Stimulated activated CD8-positive, alpha-beta memory T cell treated with anti-CD3 and anti-CD28 coated beads, Interleukin-7, amount 100 ng/mL, for 1 hour (primary cell): ENCODE measurements at places on chromosomes 5 and 9.
A peak's percentile ranks its signal among the peaks of the same experiment; 100 is the strongest.

- no peak for DNase-seq
Measured at GRCh38 chr5:131316822-131317221, 53.0 kb downstream of the CDC42SE2 start.

GRCh38 chr5:161372682-161373344 is 173.7 kb downstream of the GABRB2 start:
- DNase-seq, result no peak

- DNase-seq, result no peak
Measured at GRCh38 chr9:114307899-114308267, 15.0 kb upstream of the ORM1 start.

DNA sequence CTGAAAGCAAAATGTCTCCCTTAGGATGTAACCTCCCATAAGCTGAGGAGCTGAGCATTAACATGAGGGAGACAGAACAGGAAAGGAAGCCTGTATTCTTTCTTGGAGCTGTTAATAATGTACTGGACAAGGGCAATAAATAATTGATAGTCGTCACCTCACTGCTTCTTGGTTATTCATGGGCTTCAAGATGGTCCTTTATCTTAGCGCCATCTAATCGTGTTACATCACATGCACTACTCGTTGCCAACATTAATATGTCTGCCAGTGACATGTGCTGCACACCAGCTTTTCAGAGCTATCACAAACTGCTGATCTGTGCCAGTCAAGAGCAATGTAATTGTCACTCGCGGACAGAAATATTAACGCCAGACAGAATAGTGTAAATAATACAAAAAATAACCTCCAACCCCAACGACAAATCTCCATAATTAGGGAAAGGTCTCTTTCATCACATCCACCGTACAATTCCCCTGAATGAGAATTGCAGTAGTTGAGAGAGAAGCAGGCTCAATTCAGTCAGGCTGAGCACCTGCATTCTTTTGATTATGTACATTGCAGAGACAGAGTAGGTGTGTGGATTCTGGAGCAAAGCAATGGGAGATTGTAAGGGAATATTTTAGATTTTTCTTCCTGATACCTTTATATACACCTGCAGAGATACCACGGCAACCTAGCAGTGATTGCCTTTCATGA is 267.1 kb downstream of the SPATA31D1 start:
- DNase-seq, result no peak

- DNase-seq, result no peak
Measured at GRCh38 chr9:27181381-27181780, 72.4 kb downstream of the TEK start.

DNA sequence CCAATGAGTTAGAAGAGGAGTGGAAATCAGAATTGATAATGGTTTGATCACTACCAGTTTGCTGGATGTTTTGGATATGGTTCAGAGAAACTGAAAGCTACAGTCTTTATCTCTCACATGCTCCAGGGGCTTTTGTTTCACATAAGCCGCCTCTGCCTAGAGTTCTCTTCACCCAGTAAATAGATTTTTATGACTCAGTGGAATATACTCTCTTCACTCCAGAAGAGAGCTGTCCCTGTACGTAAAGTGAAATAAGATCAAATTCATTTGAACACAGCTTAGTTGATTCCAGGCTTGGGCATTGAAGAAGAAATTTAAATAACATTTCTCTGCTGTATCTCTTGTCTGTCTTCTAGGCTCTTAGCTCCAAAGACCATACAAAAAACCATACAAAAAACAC is 184.9 kb downstream of the TRPM3 start:
- no peak for DNase-seq

DNA sequence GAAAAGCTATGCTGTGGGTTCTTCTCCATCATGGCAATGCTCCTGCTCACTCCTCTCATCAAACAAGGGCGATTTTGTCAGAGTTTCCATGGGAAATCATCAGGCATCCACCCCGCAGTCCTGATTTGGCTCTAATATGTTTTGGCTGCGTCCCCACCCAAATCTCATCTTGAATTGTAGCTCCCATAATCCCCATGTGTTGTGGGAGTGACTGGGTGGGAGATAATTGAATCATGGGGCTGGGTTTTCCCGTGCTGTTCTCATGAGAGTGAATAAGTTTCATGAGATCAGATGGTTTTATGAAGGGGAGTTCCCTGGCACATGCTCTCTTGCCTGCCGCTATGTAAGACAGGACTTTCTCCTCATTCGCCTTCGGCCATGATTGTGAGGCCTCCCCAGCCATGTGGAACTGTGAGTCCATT is 163.8 kb downstream of the GADD45G start:
- DNase-seq, result no peak

DNA sequence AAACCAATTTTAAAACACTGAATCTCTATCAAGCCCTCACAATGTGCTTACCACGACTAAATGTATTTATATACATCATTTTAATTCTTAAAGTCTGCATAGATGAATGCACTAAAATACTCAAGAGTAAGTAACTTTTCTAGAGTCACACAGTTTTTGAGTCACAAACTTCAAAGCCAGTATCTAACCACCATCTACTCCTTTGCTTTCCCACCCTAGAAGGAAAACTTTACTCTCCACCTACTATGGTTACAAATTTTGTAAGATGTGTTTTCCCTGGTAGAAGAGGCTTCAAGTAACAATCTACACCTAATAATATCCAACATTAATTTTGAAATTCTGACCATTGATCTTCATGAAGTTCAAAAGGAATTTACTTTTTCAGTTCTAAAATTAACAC is 18.7 kb downstream of the ZFAND5 start:
- no peak for DNase-seq

DNA sequence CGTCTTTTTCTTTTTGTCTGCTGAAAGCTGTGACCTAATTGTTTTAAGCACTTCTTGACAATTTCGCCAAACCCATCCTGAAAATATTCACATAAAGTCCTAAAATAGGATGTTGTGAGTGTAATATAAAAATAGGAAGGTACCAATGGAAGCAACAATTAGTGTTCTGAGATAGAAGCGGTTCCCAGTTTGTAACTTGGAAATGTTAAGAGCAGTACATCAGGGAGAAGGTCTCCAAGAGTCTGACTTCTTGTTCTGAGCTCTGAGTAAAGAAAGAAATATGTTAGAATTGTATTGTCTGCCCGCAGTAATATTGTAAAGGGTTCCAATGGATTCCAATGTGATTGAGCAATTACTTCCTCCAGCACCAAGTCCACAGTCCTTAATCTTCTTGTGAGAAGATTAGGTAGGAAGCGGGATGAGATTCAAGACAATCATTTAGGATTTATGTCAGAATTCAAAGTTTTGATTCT is 3.9 kb downstream of the VCAN start:
- DNase-seq, result no peak

- peak; percentile 44 for DNase-seq
Measured at GRCh38 chr9:503881-504852, 289.5 kb downstream of the DOCK8 start.

DNA sequence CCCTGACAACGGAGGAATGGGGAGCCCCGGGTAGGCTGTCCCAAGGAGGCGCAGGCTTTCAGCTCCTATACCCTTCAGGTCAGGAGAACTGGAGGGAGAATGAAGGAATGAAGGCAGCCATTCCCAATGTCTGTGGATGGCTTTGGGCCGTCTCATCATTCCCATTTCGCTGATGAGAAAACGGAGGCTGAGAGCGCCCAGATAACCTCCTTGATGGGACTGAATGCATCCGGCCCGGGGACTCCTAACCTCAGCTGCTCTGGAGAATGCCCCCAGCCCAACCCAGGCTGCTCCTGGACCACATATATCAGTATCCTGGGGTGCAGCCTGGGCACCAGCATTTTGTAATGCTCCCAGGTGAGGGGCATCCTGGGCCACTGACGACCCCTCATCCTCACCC is 52.6 kb upstream of the RNU6ATAC start:
- DNase-seq, result no peak

- no peak for DNase-seq
Measured at GRCh38 chr9:100308965-100309564, 43.7 kb downstream of the TEX10 start.

DNA sequence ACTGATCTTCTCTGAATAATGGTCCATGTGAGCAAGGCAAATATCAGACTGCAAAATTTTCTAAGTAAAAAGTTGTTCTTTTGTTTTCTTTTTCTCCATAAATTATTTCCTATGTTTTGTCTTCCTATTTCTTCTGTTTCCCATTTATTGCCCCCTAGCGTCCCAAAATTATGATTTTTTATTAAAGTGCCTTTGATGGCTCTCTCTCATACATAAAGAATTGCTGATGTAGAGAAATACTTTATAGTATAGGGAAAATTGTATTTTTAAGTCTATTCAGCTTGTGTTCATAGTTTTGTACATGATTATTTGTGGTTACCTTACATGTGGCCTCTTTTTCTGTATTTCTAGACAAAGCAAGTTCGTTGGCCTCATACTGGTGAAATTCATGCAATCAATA is 1031.2 kb downstream of the EFNA5 start:
- no peak for DNase-seq

- DNase-seq, result no peak
Measured at GRCh38 chr5:181088289-181088688, 42.7 kb downstream of the OR2V1 start.

GRCh38 chr5:171623551-171624097 is 162.0 kb upstream of the SMIM23 start:
- no peak for DNase-seq

DNA sequence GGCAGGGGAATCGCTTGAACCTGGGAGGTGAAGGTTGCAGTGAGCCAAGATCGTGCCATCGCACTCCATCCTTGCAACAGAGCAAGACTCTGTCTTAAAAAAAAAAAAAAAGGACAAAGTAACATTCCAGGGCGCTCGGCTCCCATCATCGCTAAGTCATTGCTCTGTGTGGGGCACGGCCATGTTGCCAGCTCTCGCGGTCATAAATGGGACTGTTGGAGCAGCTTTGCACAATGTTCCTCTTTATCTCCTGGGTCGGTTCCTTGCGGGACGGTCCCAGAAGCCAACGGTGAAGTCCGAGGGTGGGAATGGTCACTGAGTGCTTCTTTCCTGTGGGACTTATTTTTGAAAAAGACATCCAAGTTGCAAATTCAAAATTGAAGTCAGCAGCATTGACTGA is 65.5 kb downstream of the HMCN2 start:
- DNase-seq, result no peak
